ENCODE measurements at places on chromosomes 6 and 20.
A peak's percentile ranks its signal among the peaks of the same experiment; 100 is the strongest.

GRCh38 chr6:41470029-41470330 lies 76.2 kb upstream of the FOXP4 start:
- DNase-seq = no peak

GRCh38 chr6:112665815-112666214 lies 318.7 kb downstream of the RFPL4B start:
- DNase-seq = no peak

DNA sequence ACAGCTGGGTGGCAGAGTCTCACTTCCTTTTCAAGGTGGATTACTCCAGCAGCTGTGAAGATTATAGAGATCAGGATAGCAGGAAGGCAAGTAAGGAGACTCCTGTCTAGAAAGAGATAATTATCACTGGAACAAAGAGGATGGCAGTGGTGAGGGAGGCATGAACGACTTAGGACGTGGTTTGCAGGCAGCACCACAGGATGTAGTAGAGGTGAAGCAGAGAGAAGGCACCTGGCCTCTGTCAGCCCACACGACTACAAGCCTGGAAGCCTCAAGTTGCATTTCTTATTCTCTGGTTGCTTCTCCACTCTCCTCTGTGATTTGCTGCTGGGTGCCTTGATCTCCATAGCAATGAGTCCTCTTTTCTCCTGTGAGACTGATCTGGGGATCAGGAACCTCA lies 62.7 kb downstream of the TSHZ2 start:
- DNase-seq = no peak

DNA sequence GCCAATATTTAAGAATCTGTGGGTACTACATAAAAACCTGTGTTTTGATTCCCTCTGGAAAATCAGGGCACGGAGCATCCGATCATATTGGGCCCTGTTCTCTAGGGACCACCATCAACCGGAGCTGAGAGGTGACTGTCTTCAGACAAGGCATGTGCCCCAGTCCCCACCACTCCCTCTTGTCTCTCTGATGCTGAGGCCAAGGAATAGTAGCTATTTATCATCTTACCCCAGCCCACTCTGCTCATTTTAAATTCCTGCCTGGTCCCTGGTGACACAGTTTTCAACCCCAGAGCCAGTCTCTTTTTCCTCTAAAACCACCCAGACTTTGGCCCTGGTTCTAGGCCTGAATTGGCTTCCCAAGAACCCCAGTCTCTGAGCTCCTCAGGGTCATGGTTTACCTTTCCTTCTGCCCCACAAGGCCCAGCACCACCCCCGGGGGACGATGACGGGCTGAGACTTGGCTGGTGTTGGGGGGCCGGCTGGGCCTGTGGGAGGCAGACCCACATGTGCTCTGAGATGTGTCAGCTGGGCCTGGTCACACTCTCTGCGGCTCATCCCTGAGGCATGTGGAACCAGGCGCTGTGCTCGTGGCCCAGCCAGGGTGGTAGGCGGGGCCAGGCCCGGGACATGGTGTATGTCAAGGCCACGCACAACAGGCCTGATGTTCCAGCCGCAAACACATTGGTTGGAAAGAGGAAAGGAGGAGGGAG lies 114.4 kb downstream of the CEBPB start:
- DNase-seq = peak; percentile 45

- DNase-seq = no peak
These were observed 51.2 kb upstream of the RANBP9 start for GRCh38 chr6:13762611-13763441.

- DNase-seq = no peak
These were observed 130.0 kb upstream of the GGTLC1 start for GRCh38 chr20:24118441-24119175.

DNA sequence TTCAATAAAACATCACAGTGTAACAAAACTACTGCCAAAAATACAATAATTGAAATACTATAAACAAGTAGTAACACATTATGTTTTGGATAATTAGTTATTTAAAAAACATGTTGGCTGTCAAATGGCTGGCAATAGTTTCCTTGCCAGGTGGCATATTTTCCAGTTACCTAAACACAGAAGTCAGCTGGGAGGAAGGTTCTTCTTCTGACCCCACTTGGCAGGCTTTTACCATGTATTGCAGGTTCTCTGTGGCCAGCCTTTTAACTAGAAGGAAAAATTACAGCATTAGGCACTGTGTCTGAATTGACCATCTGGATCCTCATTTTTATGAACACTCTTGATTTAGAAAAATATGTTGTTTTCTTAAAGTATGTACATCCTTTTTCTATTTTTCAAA lies 131.4 kb downstream of the MMS22L start:
- DNase-seq = no peak

DNA sequence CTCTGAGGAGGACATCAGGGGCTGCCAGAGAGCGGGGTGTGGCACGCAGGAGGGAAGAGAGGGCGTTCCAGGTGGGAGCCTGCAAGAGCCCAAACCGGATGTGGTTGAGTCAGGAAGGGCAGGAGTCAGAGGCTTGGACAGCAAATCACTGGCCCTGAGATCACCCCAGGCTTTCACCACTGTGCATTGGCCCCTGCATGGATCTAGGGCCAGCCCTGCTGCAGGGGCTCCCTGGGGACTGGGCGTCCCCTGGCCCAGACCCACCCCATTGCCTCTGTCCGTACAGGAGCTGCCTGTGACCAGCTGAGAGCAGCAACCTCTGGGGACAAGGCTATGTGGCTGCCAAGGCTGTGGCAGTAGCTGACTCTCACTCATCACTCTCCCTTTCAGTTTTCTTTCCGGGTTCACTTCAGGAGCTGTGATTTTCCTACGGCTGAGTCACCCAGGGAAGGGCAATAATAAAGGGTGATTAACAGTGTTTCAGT lies 33.9 kb downstream of the KCNK17 start:
- DNase-seq = peak; percentile 35

GRCh38 chr6:40631744-40632143 lies 44.6 kb upstream of the LRFN2 start:
- no peak for DNase-seq

GRCh38 chr6:107740496-107741190 lies 83.5 kb downstream of the SCML4 start:
- DNase-seq = no peak

DNA sequence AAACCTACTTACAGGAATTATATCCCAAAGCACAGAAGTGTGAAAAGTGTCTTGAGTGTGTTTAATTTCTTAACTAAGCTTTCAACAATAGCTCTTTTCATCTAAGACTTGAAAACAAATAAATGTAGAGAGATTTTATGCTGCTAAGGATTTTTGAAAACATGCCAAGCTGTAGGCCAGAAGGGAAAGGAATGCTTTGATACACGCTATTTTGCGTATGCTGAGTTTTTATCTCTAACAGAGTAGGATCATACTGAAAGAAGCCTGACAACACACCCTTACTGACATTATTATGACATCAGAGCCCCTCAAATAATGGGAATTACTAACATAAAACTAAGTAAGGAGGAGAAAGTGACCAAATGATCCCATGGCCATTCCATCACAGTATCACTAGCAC lies 265.5 kb downstream of the KHDC1L start:
- no peak for DNase-seq
